ENCODE measurements at places on chromosomes 4 and X.

- no peak for DNase-seq
These were observed 29.8 kb downstream of the PIGG start for GRCh38 chr4:528835-529234.

DNA sequence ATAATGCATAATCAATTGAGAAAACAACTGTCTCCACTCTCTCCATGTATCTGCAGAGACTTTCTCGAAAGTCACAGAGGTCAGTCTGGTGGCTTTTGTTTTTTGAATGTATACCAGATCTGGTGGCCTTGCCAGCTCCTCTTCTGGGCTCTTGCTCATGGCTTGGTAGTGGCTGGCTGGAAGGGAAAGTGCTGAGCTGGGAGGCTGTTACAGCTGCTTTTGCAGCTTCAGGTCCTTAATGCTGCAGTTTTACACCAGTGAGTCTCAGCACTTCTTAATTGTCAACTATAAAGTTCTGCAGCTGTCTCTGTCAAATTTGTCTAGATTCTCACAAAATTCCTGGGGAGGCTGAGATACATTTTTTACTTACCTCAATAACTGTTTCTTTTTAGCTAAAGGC lies 390.0 kb downstream of the GRXCR1 start:
- DNase-seq: no peak

DNA sequence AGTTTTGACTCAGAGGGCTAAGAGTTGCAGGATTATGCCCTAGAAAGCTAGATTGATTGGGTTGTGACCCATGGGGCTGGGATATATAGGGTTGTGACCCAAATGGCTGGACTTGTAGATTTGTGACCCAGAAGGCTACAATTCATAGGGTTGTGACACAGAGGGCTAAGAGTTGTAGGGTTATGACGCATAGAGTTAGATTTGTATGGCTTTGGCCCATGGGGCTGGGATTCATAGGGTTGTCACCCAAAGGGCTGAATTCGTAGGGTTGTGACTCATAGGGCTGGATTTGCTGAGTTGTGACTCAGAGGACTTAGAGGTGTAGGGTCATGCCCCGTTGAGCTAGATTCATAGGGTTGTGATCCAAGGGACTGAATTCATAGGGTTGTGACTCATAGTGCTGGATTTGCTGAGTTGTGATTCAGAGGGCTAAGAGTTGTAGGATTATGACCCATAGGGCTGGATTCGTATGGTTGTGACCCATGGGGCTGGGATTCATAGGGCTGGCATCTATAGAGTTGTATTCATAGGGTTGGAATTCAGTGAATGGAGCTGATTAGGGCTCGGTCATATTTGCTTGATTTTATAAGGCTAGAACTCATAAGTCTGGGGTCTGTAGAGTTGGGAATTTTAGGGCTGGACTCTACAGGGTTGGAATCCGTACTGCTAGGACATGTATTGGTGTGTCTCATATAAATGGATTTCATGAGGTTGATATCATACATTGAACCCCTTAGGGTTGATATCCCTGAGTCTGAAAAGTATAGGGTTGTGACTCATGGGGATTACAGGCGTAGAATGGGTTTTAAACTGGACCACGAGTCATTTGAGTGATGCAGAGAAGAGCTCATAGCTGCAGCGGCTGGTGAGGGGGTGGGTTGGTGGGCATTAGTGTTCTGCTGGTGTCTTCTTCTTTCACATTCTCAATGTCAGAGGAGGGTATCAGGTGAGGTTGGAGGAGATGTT lies 125.7 kb downstream of the CRLF2 start:
- no peak for DNase-seq

DNA sequence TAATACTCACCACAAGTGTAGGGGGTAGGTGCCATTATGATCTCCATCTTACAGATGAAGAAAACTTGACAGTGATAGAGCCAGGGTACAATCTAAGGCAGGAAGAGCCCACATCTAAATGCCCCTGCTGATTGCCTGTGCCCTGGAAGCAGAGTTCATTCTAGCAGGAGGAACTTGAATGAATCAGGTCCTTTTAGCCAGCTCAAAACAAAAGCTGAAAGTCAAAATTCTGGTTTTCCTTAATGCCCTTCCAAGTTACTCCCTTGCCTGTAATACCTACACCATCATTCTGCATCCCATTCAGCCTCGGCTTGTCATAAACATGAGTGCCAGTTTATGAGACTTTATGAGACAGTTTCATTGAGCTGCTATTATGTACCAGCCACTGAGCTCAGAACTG lies 89.6 kb downstream of the SCD5 start:
- DNase-seq: no peak

DNA sequence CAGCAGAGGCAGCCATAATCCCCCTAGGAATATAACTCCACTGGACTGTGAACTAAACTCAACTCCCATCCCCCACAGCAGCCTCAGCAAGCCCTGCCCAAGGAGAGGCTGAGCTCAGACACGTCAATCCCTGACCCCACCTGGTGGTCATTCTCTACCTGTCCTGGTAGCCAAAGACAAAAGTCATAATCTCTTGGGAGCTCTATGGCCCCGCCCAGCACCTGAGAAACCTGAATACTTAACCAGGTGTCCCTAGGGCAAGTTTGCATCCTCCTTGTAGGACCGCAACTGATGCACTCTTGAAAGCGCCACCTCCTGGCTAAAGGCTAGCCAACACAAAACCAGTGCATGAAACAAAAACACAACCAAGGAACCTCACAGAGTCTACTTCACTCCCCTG lies 18.4 kb downstream of the CT47B1 start:
- DNase-seq: no peak

- DNase-seq: no peak
These were observed 130.2 kb downstream of the HS3ST1 start for GRCh38 chr4:11298451-11298850.

- DNase-seq: no peak
These were observed 15.4 kb upstream of the MMRN1 start for GRCh38 chr4:89879215-89879614.

DNA sequence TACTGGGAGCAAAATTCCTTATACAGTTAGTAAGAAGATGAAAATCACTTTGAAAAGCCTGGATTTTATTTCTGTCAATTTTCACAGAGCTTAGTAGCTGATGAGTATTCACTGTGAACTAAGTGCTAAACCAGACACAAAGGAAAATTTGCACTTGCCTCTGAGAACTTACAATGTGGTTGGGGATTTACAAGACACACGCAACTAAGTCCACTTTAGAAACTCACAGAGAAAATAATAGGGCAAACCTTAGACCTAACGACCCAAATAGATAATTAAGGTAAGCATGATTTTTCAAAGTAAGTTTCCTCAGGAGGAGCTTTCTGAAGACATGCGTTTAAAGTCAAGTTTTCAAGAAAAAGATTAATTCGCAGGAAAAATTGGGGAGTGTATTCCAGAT lies 708.9 kb downstream of the ADGRL3 start:
- DNase-seq: no peak

DNA sequence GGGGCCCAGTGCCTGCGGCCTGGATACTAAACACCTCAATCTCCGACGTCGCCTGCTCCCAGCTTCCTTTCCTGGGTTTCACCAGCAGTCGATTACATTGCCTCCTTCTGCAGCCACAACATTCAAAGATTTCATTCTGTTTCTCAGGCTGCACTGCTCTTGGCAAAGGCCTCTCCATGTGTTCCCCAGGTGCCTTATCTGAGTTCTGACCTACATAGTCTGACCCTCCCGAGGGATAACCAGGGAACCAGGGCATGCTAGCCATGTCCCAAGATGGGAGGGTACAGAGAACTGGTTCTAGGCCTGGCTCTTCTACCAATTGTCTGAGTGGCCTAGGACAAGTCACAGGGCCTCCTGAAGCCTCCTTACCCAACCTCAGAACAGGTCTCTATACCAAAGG lies 62.2 kb upstream of the ACSL1 start:
- no peak for DNase-seq

GRCh38 chr4:123102897-123103471 lies 180.6 kb upstream of the NUDT6 start:
- DNase-seq: peak; percentile 25

- DNase-seq: no peak
These were observed 46.4 kb upstream of the SPRY1 start for GRCh38 chr4:123350191-123350544.

DNA sequence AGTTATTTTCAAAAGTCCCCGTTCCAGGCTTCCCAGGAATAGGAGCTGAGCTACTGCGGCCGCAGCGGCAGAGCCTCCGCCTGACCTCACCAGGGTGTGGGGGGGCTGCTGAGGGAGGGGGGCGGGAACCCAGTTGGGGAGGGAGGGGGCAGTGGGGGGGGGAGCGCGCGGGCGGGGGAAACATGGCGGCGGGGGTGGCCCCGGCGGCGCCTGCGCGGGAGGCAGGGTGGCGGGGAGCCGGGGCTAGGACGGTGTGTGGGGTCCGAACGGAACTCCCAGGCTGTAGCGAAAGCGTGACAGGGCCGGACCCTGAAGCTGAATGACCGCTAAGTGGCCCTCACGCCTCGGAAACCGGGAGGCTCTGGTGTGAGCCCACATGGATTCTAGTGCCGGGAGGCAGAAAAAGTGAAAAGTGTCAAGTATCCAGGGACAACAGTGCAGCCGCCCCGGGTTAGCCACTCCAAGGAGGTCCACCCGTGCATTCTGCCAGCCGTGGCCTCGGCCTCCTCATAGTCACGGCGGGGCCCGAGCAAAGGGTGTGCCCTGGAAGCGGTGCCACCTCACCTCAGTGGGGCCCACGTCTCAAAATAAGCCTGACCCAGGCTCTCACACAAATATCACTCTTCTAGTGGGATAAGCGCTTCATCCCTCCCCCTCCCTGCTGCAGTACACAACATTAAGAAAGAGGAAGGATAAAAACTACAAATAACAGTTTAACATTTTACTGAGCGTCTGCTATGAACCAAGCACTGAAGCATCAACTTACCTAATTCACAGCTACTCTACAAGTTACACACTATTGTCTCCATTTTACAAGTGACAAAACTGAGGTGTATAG lies at the start of gene KLHL13:
KLHL13 (minus strand) TSS at position 98 of the 838 bp plus-strand sequence. CDS start 88,337 bp downstream, outside the sequence.
- DNase-seq: peak; percentile 39

DNA sequence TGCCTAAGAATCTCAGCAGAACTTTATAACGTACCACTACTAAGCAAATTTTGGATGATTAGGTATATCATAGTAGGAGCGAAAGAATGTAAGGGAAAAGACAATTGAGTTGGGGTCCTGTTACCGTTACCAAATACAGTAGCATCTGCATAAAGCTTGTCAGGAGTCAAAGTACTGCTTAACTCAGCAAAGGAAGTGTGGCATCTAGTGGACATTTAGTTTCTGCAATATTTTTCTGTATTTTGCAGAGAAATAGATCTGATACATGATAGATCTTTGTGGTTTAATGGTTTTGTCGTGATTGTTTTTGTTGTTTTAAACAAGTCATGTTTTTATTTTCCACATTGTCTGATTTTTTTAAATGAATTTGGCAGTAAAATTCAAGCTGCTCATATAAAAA lies 81.0 kb upstream of the SMARCAD1 start:
- no peak for DNase-seq

- no peak for DNase-seq
These were observed 46.0 kb upstream of the GUCY1B1 start for GRCh38 chr4:155712846-155713245.

GRCh38 chr4:37674439-37674838 lies 11.7 kb downstream of the RELL1 start:
- DNase-seq: no peak

- no peak for DNase-seq
These were observed 118.5 kb upstream of the SHISA3 start for GRCh38 chr4:42278709-42279324.

- no peak for DNase-seq
These were observed 12.9 kb downstream of the LETM1 start for GRCh38 chr4:1842993-1843448.

GRCh38 chr4:7513671-7514070 lies 78.9 kb upstream of the PSAPL1 start:
- no peak for DNase-seq

DNA sequence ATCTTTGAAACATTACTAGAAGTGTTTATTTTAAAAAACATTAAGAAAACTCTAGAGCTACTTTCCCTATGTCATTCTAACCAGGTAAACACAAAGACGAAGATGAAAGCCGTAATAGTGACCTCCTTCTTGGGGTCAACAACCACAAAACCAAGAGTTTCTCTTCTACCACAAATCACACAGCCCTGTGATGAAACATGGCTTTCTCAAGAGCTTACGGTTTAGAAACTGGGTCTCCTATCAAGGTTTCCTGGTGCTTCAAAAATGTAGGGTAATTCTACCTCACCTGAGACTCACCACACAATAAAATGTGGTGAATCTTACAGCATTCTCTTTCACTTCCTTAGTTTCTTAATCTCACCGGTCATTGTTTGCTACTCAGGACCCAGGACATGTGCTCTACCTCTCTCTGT lies 50.9 kb downstream of the CORIN start:
- peak; percentile 47 for DNase-seq

Data from GM10248 (cell line).